ENCODE measurements at places on chromosomes 1 and 21.

GRCh38 chr1:4178501-4179113 lies 278.5 kb upstream of the C1orf174 start:
- DNase-seq = no peak

- DNase-seq = no peak
Measured at GRCh38 chr1:8408151-8408839, 90.4 kb downstream of the SLC45A1 start.

DNA sequence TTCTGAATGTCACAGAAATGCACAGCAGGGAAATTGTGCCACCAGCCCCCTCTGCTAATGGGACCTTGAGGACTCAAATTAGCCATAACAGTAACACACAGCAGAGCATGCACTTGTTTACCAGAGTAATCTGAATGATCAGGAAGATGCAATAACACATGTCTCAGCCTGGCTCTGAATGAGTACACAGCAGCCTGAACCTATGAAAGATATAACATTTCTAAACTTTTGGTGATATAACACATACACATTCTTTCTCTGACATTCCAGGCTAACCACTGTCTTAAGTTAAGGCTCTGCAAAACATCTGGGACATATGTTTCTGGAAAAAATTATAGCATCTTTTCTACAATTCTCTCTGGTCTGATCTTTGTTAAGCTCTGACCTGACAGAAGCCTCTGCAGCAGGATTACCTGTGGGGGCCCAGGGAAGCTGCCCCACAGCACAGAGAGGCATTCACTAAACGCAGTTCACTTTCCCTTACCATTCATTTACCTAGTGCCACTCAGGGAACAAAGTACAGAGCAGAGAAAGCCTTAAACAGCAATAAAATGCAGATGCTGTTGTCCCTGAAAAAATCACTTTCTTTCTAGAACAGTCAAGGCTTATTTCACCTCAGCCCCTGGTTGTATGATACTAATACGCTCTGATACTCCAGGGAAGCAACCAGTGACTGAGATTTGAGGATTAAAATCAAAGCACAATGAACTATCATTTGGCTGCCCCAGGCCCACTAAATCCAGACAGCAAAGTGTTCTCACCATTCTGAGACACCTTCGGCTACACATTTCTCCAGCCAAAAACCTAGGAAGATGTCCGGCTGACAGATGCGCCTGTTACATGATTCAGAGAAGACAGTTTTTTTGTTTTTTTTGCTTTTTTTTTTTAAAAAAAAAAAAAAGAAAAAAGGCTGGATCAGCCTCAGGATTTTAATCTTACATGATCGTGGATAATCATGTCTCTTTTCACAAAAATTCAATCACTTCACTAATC lies 54.0 kb upstream of the CNN3 start:
- DNase-seq = no peak

DNA sequence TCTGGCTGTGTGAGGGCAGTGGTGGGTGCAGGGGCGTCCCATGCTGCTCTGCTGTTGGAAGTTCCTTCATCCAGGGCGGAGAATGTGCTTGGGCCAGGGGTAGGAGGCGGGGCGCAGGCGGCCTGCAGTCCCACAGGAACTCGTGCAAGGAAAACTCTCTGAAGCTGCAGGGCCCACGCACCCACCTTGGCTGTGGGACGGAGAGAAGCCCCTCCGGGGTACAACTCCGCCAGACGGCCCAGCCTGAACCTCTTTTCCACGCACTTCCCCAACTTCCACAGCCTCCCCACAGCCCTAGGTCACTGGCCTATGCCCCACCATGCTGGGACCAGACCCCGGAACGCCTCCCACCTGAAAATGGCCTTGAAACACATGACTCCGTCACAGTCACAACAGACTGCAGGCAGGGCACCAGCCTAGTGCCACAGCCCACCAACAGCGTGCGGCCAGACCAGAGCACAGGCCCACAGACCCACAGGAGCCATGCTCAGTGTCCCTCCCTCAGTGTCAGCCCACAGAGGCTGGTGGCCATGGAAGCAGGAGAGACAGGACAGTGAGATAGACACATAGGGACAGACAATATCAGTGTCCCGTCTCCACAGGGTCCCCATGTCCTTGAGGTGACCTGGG lies 47.8 kb downstream of the WNT9A start:
- DNase-seq = no peak

DNA sequence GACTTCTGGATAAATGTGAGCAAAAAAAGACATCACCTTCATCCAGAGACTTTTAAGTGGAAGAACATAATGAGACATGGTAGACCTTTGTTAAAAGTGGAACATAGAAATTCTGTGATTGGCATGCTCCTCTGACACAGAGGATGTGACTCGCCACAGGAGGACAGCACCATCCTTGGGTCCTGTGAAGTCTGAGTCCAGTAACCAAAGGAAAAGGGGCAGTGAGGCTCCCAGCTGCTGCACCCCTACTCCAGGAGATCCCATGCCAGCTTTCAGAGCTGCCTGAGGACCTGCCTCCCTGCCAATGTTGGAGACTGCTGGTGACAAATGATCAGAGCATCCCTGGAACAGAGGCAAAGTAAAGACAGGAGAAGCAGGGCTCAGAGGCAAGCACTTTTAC lies 136.2 kb downstream of the BRINP2 start:
- DNase-seq = no peak

DNA sequence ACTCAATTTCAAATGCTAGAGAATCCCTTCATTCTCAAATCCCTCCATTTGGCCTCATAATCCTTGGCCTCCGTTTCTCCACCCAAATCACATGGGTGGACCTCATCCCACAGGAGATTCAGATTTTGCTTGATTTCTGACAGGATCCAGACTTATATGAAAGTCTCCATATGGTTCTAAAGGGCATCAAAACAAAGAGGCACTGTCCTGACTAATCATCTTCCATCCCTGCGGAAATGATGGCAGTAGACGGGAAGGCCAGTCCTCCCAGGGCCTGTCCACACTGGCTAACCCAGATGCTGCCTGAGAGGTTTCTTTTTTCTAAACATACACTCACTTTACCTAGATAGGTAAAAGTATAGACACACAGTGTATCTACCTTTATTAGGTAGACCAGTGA lies 18.8 kb downstream of the ORC1 start:
- DNase-seq = no peak

DNA sequence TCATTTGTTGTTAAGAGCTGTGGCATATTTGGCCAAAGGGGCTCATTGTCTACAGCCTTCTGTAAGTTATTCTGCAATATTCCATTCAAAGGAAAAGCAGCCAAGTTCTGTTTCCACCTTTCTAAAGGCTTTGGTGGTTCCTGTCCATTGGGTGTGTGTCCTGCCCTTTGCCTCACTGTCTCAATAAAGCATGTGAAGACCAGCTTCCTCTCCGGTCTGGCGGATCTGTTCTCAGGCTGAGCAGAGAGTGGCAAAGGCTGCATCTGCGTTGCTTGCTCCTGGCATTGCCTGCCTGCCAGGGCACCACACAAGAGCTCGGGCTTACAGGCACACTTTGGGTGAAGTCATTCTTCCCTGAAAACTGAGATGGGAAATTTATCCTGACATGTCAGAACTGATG lies 34.9 kb downstream of the ST6GALNAC3 start:
- DNase-seq = no peak

GRCh38 chr21:38984568-38984967 lies 178.8 kb downstream of the ETS2 start:
- no peak for DNase-seq

DNA sequence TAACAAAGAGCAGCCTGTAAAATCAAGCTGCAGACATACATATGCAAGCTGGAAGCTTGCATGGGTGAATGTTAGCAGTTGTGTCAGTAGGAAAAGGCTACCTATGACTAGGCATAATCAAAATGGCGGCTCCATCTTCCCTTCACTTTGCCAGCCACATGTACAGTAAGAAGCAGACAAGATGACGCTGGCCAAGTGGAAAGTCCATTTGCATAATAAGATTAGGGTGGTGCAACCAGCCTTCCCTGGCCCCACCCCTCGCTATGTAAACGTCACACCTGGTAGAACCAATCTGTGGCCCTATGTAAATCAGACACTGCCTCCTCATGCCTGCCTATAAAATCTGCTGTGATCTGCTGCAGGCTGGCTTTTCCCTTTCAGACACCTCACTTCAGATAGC lies 171.9 kb upstream of the USP25 start:
- DNase-seq = no peak

DNA sequence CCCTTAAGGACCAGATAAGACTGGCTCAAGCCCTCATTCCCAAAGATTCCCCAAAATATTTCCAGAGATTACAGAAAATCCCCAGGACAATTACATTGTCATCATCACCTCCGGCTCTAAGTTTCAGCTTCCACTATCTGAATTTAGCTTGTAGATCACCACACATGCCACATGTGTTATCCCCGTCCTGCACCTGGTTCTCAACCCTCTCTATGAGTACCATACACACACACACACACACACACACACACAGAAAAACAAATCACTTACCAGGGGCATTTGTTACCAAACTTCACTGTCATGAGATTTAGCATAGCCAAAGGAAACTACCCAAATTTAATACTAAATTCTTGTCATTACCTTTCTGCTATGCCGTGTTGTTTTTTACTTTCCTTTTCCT lies 15.4 kb upstream of the TSPAN1 start:
- DNase-seq = no peak

DNA sequence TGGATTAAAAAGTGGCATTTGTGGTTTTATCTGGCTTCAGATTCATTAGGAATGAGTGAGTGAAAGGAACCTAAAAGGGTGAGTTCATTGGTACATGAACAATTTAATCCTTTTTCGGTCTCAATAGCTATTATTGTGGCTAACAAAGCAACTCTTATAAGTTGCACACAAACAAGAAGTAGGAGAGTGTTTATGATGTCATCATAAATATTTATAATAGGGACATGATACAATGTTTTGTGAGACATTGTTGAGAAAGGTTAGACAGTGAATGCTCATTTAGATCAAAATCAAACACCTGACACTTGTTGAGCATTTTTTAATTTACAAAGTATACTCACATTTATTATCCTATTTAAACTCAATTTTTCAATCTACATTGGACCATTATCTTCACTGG lies 363.4 kb downstream of the PDE4B start:
- DNase-seq = no peak

DNA sequence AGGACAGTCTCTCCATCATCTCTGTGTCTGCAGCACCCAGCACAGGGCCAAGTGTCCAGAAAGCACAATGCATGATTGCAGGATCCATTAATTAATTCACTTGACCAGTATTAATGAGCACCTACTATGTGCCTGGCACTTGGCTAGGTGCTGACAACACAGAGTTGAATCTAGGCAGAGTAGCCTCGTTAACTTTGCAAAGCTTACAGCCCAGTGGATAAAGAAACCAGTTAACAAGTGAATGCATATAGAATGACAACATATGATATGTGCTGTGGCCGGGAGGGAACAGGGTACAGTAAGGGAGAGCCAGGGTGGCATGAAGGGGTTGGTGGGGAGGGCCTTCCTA lies 10.9 kb downstream of the SLC1A7 start:
- no peak for DNase-seq

DNA sequence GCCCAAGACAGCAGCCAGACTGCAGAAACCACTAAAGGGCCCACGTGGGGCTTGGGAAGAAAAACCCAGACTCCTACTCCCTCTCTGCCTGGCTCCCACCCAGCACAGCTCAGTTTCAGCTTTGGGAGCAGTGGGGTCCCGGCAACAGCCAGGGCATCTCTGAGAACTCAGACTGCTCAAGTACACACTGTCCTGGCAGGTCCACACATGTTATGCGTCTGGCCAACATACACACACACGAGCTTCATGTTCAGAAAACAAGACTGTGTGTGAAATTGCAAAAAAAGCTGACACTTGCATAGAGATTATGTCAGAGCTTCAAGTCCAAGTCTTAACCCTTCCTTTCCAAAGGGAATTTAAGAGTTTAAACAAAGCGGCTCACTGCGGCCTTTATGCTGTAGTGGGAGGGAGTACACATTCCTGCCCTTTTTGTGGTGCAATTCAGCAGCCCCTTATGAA lies 136.6 kb upstream of the CD34 start:
- DNase-seq = no peak

DNA sequence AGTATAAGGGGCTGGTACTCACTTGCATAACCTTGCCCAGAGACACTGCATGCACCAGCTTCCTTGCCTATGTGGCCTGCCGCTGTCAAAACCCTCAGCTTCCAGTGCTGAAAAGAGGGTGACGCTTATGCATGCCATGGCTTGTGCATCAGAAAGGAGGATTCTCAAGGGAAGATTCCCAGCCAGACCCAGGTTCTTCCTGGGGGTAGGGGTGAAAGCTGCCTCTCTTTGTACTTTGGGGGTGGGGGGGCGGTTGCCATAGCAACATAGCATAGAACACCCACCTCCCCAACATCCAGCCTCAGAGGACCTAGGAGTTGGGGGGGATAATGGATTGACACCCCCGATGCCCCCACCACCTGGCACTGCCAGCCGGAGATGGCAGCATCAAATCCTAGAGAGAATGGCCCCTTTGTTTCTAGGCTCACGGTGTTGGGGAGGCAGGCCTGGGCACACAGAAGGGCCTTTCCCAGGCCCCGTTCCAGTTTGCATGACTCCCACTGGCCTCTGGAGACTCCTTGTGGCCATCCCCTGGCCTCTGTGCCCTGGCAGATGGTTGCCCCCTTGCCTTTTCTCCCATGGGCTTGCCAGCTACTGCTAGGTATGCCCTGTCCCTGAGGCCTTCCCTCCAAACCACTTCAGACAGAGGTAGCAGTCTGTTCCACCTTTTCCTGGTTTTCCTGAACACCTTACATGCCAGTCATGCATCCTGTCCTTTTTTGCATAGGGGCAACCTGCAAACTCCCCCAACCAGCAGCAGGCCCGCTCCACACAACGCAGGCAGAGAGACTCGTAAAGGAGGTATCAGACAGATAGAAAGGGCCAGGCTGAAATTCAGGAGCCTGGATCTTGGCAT lies 44.6 kb downstream of the RHBG start:
- DNase-seq = no peak

DNA sequence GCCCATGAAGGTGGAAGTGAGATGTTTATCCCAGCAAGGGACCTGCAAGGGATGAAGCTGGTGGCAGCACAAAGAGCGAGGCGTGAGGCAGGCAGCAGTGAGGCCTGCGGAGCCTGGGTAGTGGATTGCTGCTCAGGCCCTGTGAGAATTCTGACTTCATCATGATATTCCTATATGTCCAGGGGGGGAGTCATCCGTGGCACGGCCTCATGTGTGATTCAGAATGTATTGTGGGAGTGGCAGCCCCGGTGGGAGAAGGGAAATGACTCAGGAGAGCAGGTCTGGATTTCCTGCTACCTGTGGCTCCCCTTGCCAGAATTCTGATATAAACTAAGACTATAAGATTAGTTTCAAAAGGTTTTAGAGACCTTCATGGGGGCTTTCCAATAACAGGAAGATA lies 240.9 kb downstream of the CAMTA1 start:
- no peak for DNase-seq

DNA sequence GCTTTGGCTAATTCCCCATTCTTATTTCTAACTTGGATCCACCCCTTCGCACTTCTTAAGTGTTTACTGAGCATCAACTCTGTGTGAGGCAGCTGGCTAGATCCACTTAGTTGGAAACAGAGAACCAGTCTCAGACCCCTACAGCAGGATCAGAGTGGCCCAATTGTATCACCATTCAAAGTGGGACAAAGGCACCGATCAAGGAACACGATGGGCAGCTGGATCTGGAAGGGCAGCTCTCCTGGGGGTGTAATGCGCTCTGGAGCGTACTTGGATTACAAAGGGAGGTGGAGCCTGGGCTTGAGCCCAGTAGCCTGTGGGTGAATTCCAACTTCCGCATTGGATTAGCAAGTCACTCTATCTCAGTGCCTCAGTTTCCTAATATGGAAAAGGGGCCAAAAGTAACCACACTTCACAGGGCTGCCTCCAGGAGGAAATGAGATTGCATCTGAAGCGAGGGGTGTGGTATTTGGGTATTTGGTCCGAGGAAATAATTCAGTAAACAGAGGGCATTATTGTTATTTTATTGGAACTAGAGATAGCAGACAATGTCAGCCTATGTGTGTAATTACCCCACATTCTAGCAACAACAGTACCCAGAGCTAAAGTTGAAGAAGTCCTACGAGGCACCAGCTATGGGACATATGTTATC lies 11.9 kb downstream of the ECE1 start:
- DNase-seq = no peak

Data from GOT3 (cell line).